ENCODE measurements at places on chromosomes 11 and 22.

- no peak for DNase-seq
Observed at GRCh38 chr11:43689167-43689566, 8.6 kb downstream of the HSD17B12 start.

DNA sequence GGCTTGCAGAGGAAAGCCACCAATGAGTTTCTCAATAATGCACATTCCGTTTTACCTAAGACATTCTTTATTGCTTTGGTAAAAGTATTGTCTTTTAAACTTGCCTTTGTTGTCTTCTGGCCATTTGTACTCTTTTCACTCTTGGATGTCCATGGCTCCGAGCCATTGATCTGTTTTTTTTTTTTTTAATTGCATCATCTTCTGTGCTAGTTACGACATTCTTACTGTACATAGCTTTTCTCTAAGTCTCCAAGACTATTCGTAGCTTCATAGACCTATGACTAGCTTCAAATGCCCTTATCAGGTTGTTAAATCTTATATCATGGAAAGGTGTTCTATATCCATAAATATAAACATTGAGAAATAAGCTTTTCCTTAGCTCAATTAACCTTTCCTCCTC lies 1522.6 kb downstream of the FAM181B start:
- no peak for DNase-seq

GRCh38 chr11:1759851-1760220 lies 3.9 kb downstream of the CTSD start:
- no peak for DNase-seq

GRCh38 chr11:65776196-65776595 lies 4.6 kb downstream of the AP5B1 start:
- DNase-seq: no peak

- no peak for DNase-seq
Observed at GRCh38 chr11:76209973-76210930, 4.0 kb upstream of the WNT11 start.

Measured in stimulated activated CD4-positive, alpha-beta T cell treated with anti-CD3 and anti-CD28 coated beads, Interleukin-15, amount 100 ng/mL, for 1 hour (primary cell).